ENCODE measurements at places on chromosomes 4 and X. TPM values are rescaled to one million over a fixed set of nuclear protein-coding genes. Genes with fewer than 3 reads are reported as not detected.

The COL4A5 gene
- 10.8 TPM for total RNA-seq

GRCh38 chr4:112836895-112837294 lies 200.0 kb downstream of the LARP7 start:
- no peak for DNase-seq
- peaks cover 14% of the 10 kb centered on the region for H3K4me1 ChIP-seq

- no peak overlapping the region for H3K4me3 ChIP-seq
- no peak for DNase-seq
- no peaks in the 10 kb centered on the region for H3K27me3 ChIP-seq
- peaks cover 10% of the 10 kb centered on the region for H3K4me1 ChIP-seq
Measured at GRCh38 chr4:127194281-127194680, 438.5 kb upstream of the INTU start.

- peaks cover 68% of the 10 kb centered on the region for H3K4me1 ChIP-seq
- H3K27ac ChIP-seq = peak overlapping the region; percentile 98
- H3K27me3 ChIP-seq = no peaks in the 10 kb centered on the region
- peaks cover 34% of the 10 kb centered on the region for H3K36me3 ChIP-seq
- H3K4me3 ChIP-seq = peak overlapping the region; percentile 94
Measured at GRCh38 chr4:82429728-82430192, 502 bp downstream of the HNRNPDL start.

GRCh38 chr4:74377714-74378113 lies 12.8 kb downstream of the EREG start:
- no peaks in the 10 kb centered on the region for H3K4me1 ChIP-seq
- no peak for DNase-seq
- no peak overlapping the region for H3K27ac ChIP-seq
- no peaks in the 10 kb centered on the region for H3K36me3 ChIP-seq

- H3K4me3 ChIP-seq = no peak overlapping the region
- H3K27me3 ChIP-seq = no peaks in the 10 kb centered on the region
- H3K4me1 ChIP-seq = no peaks in the 10 kb centered on the region
- H3K36me3 ChIP-seq = no peaks in the 10 kb centered on the region
Measured at GRCh38 chr4:126647756-126648397, 984.9 kb upstream of the INTU start.

Measured in left ventricle myocardium inferior (tissue), 1 donor.